Activated effector memory CD4-positive, alpha-beta T cell treated with Interleukin-2 at 50 U/mL for 16 hours (primary cell): ENCODE measurements at places on chromosomes 2 and 18.

GRCh38 chr18:63590373-63590772 lies 3.2 kb downstream of the SERPINB13 start:
- no peak for DNase-seq

DNA sequence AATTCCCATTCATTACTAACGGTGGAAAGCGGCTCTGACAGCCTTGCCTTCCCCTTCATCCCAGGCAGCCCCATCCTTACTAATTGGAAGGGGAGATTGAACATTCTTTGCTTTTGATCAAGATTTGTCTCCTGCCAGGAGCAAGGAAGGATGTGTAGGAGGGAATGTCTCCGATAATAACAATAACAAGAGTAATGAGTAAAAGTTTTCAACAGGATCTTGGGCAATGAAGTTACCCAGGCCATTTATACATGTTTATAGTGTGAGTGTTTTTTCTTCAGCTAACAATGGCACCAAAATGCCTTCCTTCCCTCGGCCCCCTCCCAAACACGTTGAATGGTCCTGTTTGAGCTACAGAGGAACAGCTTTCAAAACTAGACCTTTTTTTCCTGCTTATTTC lies 83.8 kb downstream of the GATA6 start:
- no peak for DNase-seq

- no peak for DNase-seq
Measured at GRCh38 chr2:47043891-47044239, 111.2 kb downstream of the STPG4 start.

DNA sequence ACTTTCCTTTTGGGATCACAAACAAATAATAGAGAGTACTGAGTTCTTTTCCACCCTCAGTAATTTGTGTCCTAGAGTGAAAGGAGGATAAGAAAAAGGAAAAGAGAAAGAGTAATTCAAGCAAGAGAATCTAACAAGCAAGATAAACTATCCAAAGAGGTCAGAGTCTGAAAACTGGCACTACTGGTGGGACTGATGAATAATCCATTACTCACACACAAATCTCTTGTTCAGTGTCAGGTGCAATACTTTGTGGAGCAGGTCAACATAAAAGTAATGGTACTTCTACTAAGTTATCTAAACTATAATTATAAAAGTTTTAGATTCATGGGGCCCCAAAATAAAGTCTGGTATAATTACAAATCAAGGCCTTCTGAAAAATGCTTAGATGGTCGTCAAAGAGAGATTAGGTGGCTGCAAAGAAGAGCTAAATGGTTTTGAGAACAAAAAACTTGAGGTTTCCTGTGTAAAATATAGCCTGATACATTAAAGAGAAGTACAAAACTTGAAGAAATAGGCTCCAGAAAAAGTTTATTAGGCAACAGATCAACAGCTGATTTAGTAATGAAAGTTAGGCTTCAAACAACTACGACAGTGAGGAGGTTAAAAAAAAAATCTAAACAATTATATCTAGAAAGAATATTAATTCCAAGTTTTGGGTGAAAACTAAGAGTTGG lies 109.4 kb downstream of the BAZ2B start:
- no peak for DNase-seq

- no peak for DNase-seq
Measured at GRCh38 chr2:237243487-237243886, 157.8 kb downstream of the COPS8 start.

- DNase-seq, result no peak
Measured at GRCh38 chr18:55250768-55251173, 291.5 kb upstream of the CCDC68 start.

GRCh38 chr2:96809951-96810782 lies 5.9 kb upstream of the CNNM3 start:
- DNase-seq, result no peak

DNA sequence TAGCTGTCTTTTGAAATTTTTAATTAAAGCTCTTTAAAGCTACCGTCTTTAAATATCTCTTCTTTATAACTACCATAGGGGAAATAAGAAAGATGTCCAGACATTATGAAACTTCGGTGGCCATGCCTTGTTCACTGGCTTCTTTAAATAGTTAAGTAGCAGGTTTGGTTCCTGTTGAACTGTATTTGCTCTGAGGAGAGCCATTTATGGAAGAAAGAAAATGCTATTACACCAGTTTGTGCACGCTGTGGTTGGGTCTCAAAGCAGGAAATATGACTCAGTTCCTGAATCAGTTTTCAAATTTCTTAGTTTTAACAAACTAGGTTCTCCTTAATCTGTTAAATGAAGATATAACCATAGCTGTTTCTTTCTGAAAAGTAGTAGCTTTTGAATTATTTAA lies 12.2 kb downstream of the ARPC2 start:
- DNase-seq, result no peak

GRCh38 chr18:56460581-56460980 lies 177.8 kb downstream of the TXNL1 start:
- no peak for DNase-seq

DNA sequence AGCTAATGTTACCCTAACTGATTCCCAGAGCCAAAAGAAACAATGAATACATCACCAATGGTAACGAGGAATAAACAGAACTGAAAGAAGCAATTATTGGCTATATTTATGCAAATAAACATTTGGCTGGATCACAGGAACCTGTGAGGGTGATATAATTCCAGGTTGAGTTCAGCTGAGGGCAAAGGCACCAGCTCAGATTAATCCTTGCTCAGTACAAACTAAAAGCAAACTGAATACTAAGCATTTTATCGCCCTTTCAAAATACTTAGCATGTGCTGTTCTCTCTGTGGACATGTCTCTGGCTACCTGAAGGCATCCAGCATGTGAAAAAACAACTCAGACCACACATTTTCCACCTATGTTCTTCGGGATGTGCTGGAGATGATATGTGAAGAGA lies 791.7 kb downstream of the METTL4 start:
- DNase-seq, result no peak

GRCh38 chr18:9433671-9434121 lies 41.6 kb upstream of the RALBP1 start:
- DNase-seq, result no peak

- no peak for DNase-seq
Measured at GRCh38 chr18:73679941-73680712, 467.5 kb downstream of the FBXO15 start.

DNA sequence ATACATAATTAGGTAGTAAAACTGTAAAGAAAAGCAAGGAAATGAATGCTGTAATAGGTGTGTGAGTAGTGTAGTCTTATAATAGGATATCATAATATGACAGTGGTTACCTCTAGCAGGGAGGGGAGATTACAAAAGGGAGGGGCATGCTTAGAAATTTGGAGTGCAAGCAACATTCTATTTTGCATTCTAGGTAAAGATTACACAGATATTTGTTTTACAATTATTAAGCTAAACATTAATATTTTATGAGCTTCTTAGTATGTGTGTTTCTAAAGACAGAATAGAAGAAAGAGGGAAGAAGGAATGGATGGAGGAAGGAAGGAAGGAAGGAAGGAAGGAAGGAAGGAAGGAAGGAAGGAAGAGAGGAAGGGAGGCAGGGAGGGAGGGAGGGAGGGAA lies 177.9 kb downstream of the PAX3 start:
- no peak for DNase-seq

DNA sequence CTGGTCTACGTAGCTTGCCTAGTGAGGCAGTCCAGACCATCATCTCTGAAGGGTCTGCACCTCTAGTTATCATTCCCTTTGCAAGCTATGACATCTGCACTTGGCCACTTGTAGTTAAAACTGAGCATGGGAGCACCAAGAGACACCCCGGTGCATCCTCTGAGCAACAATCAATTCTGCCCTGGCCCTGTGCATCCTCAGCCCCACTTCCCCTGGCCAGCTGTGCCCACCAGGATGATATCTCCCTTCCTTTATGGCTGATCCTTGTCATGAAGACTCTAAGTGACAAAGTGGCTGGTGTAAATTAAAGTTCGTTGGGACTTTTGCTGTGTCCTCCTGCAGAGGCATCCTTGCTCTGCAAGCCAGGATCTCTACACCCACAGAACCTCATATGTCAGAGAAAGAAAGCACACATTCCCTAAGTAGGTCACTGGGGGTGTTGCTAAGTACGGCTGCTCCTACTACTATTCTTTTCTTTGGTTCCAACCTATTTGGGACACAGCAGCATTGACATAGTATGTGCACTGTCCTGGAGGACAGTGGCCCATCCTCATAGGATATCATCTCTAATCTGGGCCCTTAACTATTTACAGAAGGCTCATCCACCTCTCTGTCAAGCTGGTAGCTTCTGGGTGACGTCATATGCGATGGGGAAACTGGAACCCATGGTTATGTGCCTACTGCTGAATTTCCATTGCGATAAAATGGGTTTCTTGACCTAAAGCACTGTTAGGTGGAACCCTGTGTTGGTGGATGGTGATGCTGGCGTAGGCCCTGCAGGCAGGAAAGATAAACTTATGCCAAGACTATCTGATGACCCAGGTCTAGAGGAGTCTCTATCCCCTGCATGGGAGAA lies 384.3 kb upstream of the ID2 start:
- DNase-seq, result no peak

- DNase-seq, result no peak
Measured at GRCh38 chr18:424668-425067, 75.8 kb downstream of the COLEC12 start.

DNA sequence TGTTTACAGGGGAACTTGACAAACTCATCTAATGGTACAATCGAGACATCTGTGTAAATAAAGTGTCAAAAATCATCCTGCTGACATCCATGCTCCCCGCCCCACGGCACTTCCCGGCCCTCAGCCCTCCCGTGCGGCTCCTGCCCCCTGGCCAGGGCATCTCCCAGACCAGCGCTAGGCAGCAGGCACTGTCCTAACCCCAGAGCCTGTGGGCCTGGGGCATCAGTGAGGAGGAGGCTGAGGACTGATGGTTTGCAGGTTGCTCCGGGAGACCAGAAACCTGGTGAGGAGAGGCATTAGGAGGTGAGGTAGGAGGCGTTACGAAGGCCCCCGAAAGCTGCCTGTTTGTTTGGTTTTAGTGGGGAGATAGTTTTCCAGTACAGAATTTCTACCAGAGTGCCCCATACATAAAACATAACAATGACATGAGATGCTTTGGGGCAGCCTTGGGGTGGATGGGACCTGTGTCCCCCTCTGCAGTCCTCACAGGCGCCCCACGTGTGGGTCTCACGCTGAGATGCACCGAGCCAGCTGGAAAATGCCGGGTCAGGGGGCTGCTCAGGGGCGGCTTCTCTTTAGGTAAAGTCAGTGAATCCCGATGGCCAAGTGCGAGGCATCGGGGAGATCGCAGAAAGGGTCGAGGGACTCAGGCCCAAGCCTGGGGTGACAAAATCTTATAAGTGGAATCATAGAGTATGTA lies 114.2 kb downstream of the RTP5 start:
- DNase-seq, result no peak

- DNase-seq, result no peak
Measured at GRCh38 chr2:150733051-150733618, 245.7 kb upstream of the RND3 start.

- DNase-seq, result no peak
Measured at GRCh38 chr2:189799531-189799930, 15.3 kb downstream of the PMS1 start.

GRCh38 chr18:60067426-60068210 lies 167.8 kb downstream of the PMAIP1 start:
- DNase-seq, result no peak

DNA sequence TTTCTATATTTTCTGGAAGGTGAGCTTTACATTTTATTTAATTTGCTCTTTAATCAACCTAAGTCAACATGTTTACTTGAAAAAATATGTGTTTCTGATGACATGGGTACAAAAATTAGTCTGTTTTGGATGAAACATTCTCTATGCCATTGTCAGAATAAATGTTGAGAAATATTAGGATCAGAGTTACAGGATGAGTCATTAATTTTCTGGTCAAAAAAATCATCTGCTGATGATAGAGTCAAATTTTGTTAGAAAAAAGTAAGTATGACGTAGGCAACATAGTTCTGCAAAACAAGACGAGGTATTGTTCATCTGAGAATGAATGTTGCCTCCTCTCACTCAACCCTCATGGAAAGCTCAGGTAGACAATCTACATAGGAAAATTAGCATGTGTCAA lies 107.6 kb upstream of the CAVIN2 start:
- DNase-seq, result no peak

- DNase-seq, result no peak
Measured at GRCh38 chr18:79975985-79976680, 11.7 kb downstream of the HSBP1L1 start.

DNA sequence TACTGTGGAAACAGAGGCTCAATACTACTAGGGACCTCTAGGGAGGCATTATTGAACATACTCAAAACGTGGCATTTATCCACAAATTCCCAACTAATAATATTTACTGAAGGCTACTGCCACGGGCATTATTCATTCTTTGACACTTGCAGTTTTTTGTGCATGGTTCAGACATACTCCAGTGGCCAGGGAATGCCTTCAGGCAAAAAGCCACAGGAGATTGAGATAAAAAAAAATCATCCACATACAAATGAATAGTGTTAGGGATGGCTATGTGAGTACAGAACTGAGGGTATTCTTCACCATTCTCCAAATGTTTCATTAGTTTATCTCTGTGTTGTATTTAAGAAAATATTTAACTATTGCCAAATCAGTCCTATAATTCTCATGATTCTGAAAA lies 974.9 kb upstream of the PIK3C3 start:
- no peak for DNase-seq

DNA sequence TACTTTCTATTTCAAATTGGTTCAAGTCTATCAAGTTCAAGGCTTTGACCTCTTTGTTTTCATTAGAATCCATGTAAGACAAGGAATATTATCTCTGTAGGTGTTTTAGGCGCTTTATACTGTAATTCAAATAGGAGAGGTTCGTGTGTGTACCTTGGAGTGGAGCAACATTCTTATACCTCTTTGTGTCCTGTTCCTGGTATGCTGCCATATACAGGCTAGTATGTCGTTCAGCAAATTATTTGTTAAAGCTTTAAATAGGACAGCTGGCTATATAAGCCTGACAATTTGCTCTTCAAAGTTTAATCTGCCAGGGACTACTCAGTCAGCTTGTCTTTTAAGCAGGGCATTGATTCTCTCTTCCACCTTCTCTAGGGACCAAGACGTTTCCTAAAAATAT lies 31.1 kb upstream of the SPAG16 start:
- DNase-seq, result no peak

DNA sequence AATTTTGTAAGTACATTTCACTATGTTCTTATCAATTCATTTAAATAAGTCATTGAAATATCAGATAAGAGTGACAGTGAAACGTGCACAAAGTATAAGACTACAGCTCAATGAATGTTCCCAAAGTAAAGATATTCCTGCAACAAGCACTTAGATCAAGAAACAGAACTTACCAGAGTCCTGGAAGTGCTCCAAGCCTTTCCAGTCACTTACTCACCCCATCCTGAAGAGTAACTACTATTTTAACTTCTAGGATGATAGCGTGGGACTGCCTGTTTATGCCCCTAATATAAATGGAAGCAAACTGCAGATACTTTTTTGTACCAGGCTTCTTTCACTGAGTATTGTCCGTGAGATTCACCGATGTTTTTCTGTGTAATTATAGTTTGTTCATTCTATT lies 768.9 kb downstream of the SLC4A3 start:
- no peak for DNase-seq

DNA sequence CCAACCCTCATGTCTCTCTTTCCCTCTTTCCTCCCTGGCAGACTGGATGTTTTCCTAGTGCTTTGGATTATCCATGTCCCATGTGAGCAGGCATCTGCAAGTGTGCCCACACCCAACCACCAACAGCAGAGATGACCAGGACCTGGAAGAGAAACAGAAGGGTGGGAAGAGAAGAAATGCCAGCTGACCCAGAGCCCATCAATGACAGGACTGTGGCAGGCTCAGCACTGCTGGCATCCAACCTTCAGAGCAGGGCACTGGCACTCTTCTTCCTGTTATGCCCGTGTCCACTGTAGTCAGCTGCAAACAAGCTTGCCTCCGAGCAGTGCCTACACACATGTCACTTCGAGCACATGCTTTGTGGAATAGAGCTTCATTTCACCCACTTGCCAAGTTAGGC lies 121.1 kb downstream of the TANC1 start:
- DNase-seq, result no peak
